Epithelial cell of alveolus of lung (primary cell): ENCODE measurements at places on chromosomes 1 and 21. TPM values are rescaled to one million over a fixed set of nuclear protein-coding genes. Genes with fewer than 3 reads are reported as not detected.

The OR2L8 gene
- not detected in 2 replicates for total RNA-seq

The PLPPR5 gene
- 0.78 TPM in 1 of 2 replicates, not detected in the other for total RNA-seq

The CPLANE2 gene
- 3.6 and 11.4 TPM in 2 replicates for total RNA-seq

The KCNJ10 gene
- not detected in 2 replicates for total RNA-seq

The UBQLN4 gene
- 14.3 and 20.0 TPM in 2 replicates for total RNA-seq

The PLK3 gene
- total RNA-seq, result 13.1 and 32.3 TPM in 2 replicates

The BATF3 gene
- total RNA-seq, result 3.9 and 9.8 TPM in 2 replicates

The ZNF695 gene
- 2.0 and 2.5 TPM in 2 replicates for total RNA-seq

The SLFNL1 gene
- total RNA-seq, result 0.39 and 1.4 TPM in 2 replicates

The SLC25A44 gene
- total RNA-seq, result 11.6 and 15.2 TPM in 2 replicates

The FCRL5 gene
- not detected in 2 replicates for total RNA-seq

The FCRLB gene
- 1.0 and 1.2 TPM in 2 replicates for total RNA-seq

The RAD54L gene
- total RNA-seq, result 2.9 and 12.0 TPM in 2 replicates

The NUDT4B gene
- 36.4 and 38.8 TPM in 2 replicates for total RNA-seq

The OR2L13 gene
- total RNA-seq, result not detected in 2 replicates

The OR2M3 gene
- total RNA-seq, result not detected in 2 replicates

The LBR gene
- total RNA-seq, result 37.0 and 44.5 TPM in 2 replicates

The FAM163A gene
- 0.26 TPM in 1 of 2 replicates, not detected in the other for total RNA-seq

The PROK1 gene
- not detected in 2 replicates for total RNA-seq

The CAPN9 gene
- total RNA-seq, result not detected in 2 replicates

The TNFRSF18 gene
- total RNA-seq, result 0.08 and 2.1 TPM in 2 replicates

The PRR9 gene
- total RNA-seq, result not detected in 2 replicates

The REN gene
- not detected in 2 replicates for total RNA-seq

The SMPDL3B gene
- total RNA-seq, result 0.26 TPM in 1 of 2 replicates, not detected in the other

The TNFRSF8 gene
- 0.52 TPM in 1 of 2 replicates, not detected in the other for total RNA-seq

The AQP10 gene
- total RNA-seq, result under 0.01 TPM in 1 of 2 replicates, not detected in the other

The OLFML3 gene
- total RNA-seq, result 97.4 and 98.5 TPM in 2 replicates

The OR2T35 gene
- total RNA-seq, result not detected in 2 replicates

The TARS2 gene
- total RNA-seq, result 16.7 and 17.0 TPM in 2 replicates

The GJB3 gene
- total RNA-seq, result 0.16 and 1.2 TPM in 2 replicates

The MAN1C1 gene
- total RNA-seq, result 0.65 and 2.9 TPM in 2 replicates

The ISG15 gene
- 31.4 and 283 TPM in 2 replicates for total RNA-seq

The FCRLA gene
- total RNA-seq, result 2.1 TPM in 1 of 2 replicates, not detected in the other

The GRIK1 gene
- not detected in 2 replicates for total RNA-seq

The C1orf94 gene
- not detected in 2 replicates for total RNA-seq

The KCNE1 gene
- total RNA-seq, result not detected in 2 replicates

The CATSPERE gene
- total RNA-seq, result 0.13 TPM in 1 of 2 replicates, not detected in the other

The TTC34 gene
- total RNA-seq, result 0.26 and 0.32 TPM in 2 replicates

The ZSCAN20 gene
- 6.7 and 7.1 TPM in 2 replicates for total RNA-seq

The LEFTY2 gene
- total RNA-seq, result not detected in 2 replicates

The STYXL2 gene
- 0.72 TPM in 1 of 2 replicates, not detected in the other for total RNA-seq

The LDLRAD1 gene
- not detected in 2 replicates for total RNA-seq

The OLIG2 gene
- total RNA-seq, result not detected in 2 replicates

The TMEM269 gene
- total RNA-seq, result 0.32 TPM in 1 of 2 replicates, not detected in the other
